Naive thymus-derived CD8-positive, alpha-beta T cell (primary cell): ENCODE measurements at places on chromosomes 13 and 19. TPM values are rescaled to one million over a fixed set of nuclear protein-coding genes. Genes with fewer than 3 reads are reported as not detected.

GRCh38 chr13:103164251-103164650 lies 98.0 kb upstream of the SLC10A2 start:
- no peaks in the 10 kb centered on the region for H3K36me3 ChIP-seq
- no peaks in the 10 kb centered on the region for H3K4me1 ChIP-seq
- no peak overlapping the region for H3K4me3 ChIP-seq
- H3K27ac ChIP-seq: no peak overlapping the region
- H3K27me3 ChIP-seq: peaks cover 9% of the 10 kb centered on the region
- no peak for DNase-seq

- no peak for DNase-seq
- H3K27me3 ChIP-seq: no peaks in the 10 kb centered on the region
- H3K27ac ChIP-seq: no peak overlapping the region
- H3K36me3 ChIP-seq: peaks cover 10% of the 10 kb centered on the region
These were observed 31.4 kb downstream of the PPP5C start for GRCh38 chr19:46378268-46378667.

The AMH gene
- not detected for polyA plus RNA-seq

The PRSS57 gene
- polyA plus RNA-seq: not detected

The ERICH4 gene
- not detected for polyA plus RNA-seq
